ENCODE measurements at places on chromosomes 7 and 10.

DNA sequence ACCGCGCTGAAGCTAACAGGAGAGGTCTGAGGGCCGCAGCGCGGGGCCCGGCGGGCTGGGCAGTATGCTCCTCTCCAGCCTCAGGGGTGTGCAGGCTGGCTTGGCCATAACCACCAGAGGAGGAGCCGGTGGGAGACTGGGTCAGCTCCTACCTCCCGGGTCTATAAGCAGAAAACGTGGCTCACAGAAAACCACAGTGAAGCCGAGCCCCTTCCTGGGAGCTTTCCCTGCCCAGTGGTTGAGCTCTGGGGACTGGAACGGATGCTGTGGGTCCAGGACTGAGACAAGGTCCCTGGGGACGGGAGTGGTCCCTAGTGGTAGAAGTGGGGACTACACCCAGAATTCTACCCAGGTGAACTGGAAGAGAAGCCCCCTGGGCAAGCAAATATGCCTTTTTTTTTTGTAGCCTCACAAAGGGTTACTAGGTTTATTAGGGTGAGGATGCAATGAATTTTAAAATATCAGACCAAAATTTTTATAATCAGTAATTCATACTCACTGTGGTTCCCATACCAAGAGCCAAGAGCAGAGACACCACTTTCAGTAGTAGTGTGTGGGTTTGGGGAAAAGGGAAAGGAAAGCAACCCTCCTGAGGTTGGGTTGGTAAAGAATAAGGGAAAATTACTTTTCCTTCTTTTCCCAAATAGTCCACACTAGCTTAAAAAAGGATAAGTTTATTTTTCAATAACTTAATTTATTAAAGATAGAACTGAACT lies 67.9 kb upstream of the PRKCQ start:
- DNase-seq: no peak

GRCh38 chr7:391411-391951 lies 101.5 kb downstream of the FOXL3 start:
- DNase-seq: no peak

GRCh38 chr10:119521443-119522204 lies 20.9 kb downstream of the RGS10 start:
- DNase-seq: peak; percentile 37

DNA sequence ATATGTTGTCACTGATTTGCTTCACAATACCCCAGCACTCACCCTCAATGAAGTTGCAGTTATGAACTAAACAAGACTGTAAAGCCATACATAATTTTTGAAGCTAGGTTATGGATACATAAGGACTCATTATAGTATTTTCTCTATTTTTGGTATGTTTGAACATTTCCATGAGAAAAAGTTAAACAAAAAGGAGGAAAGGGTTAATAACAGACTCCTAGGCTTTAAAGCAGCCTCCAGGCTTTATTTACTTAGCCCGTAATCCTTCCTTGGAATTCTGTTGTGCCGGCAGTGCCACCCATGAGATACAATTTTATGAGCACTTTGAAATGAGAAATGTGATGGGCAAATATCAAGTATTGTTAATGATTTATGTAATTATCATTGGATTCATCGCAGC lies 2.1 kb upstream of the DENND11 start:
- DNase-seq: no peak

GRCh38 chr7:43081603-43082002 lies 30.8 kb upstream of the HECW1 start:
- DNase-seq: no peak

GRCh38 chr10:132787495-132788179 lies 1.7 kb upstream of the NKX6-2 start:
- DNase-seq: no peak

GRCh38 chr7:127781081-127781480 lies 129.1 kb downstream of the SND1 start:
- DNase-seq: no peak
